Frontal cortex (tissue), 4 donors: ENCODE measurements at places on chromosomes 2 and 18. TPM values are rescaled to one million over a fixed set of nuclear protein-coding genes. Genes with fewer than 3 reads are reported as not detected.

DNA sequence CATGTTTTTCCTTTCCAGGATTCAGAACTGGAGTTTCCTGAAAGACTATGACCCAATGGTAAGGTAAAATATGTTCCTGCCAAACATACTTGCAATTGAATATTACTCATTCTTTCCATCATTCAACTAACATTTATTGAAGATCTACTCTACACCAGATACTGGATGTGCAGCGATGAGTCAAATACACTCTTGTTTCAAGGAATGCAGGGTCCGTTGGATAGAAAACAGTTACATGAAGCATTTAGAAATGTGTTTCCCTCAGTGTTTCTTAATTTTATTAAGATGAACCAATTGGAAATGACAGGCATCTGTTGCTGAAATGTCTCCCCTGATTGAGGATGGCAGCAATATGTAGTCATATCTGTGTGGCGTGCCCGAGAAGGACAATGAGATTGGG is 14.8 kb upstream of the SLC66A3 start:
- no peak for DNase-seq

DNA sequence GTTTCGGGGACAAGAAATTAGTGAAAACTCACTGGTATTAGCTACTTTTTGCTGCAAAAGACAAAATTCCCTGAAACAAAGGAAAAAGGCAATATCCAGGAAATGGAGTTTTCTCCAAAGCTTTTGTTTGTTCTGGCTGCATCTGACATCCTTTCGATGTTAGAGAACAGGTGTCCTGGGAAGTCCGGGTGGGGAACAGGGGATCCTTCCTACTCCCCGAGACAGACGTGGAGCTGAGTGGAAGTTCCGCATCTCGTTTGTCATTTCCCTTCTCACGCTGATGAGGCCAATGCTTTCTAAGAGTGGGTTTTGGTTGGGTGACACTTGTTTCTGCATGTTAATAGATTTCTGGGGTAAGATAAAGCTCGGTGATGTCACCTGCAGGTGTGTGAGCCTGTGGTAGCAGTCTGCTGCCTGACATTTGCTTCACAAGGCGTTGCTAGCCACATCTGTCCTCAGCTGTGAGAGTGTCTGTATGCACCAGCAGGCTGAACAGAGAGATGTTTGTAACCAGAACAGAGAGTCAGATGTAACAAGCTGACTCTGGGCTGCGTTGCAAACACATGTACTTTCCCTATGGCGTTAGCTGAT is 125.9 kb downstream of the ACOXL start:
- DNase-seq, result peak; percentile 27

Gene ZSCAN30
- 15.5 TPM for total RNA-seq

GRCh38 chr2:133787207-133787606 is 218.9 kb upstream of the NCKAP5 start:
- no peak for DNase-seq

Gene CD8B2
- total RNA-seq, result under 0.01 TPM

Gene DOK6
- 68.1 TPM for total RNA-seq

- no peak for DNase-seq
Observed at GRCh38 chr2:109660046-109660860, 46.1 kb downstream of the SOWAHC start.

Gene UGT1A7
- not detected for total RNA-seq

Gene VWA3B
- under 0.01 TPM for total RNA-seq
